ENCODE measurements at places on chromosomes 13 and 19.

DNA sequence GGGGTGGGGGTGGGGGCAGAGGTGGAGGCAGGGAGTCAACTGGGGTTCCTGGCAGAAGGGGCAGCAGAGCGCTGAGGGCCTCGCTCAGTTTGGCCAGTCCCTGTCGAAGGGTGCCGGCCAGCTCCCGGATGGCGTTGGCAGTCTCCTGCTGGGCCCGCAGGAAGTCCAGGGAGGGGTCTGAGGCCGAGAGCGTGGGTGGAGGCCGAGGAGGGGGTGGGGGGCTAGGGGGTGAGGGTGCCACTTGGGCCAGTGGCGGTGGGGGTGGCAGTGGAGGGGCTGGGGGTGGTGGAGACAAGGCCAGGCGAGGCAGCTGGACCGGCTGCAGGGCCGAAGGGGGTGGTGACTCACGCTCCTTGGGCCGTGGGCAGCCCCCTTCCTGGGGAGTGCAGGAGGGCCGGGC, 4.9 kb upstream of the IRF2BP1 start:
- DNase-seq: no peak

DNA sequence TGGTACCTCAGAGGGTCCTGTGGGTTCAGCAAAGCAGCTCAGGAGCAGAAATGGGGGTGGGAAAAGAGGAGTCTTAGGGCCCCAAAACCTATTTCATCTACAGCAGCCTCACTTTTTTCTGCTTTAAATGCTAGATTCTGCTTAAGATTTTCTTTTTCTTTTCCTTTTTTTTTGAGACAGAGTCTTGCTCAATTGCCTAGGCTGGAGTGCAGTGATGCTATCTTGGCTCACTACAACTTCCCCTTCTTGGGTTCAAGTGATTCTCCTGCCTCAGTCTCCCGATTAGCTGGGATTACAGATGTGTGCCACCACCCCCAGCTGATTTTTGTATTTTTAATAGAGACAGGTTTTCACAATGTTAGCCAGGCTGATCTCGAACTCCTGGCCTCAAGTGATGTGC, 30.7 kb upstream of the WDFY2 start:
- no peak for DNase-seq

- no peak for DNase-seq
Measured at GRCh38 chr13:51589793-51590192, 5.5 kb downstream of the WDFY2 start.

- DNase-seq: no peak
Measured at GRCh38 chr19:37309834-37310575, 60.9 kb upstream of the ZNF527 start.

DNA sequence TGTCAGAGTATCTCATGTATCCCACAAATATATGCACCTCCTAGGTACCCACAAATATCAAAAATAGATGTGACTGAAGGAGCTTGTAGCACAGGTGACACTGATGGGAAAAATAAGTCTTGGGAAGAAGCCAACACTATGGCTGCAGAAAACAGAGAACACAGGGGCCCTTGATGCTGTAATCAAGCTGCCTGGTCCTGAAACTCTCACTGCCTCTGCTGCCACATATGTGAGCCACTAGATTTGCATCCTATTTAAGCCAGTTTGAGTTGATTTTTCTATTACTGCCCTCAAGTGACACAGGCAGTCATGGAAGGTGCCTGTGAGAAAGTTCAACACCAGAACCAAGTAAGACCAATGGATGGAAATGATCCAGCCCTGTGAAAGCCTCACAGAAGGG, 720.8 kb downstream of the UQCRFS1 start:
- no peak for DNase-seq

GRCh38 chr19:43623889-43624670, 4.7 kb upstream of the ZNF428 start:
- DNase-seq: no peak

- DNase-seq: no peak
Measured at GRCh38 chr13:49678191-49678914, 12.9 kb downstream of the EBPL start.

DNA sequence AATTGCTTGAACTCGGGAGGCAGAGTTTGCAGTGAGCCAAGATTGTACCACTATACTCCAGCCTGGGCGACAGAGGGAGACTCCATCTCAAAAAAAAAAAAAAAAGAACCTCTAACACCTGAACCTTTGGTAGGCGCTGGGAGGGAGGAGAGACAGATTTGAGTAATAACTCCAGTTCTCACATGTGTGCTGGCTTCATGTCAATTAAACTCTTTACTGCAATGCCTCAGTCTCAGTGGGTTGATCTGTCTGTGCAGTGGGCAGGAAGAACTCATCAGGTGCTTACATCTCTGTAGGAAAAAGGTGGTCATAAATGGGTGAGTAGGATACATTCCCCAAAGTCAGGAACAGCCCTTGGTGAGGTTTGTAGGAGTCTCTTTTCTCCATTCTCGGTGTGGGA, 85.1 kb upstream of the ABCC4 start:
- no peak for DNase-seq

GRCh38 chr13:82220641-82221040, 1661.6 kb downstream of the SLITRK1 start:
- no peak for DNase-seq

DNA sequence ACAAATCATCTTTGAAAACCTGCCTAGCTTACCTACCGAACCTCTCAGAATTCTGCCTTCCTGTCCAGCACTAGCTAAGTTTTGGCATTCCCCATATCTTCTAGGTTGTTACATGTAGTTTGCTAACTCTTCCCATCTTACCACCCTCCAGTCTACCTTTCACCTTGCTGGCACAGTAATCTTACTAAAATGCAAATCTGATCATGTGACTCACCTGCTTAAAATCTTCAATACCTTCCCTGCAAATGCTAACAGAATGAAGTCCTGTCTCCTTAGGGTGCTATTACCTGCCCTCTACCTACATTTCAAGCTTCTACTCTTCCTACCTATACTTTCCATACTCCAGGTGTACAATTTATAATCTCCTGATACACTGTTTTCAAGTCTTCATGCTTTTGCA, 30.4 kb downstream of the INTS6 start:
- no peak for DNase-seq

GRCh38 chr19:39401070-39401548, 5.5 kb upstream of the ZFP36 start:
- no peak for DNase-seq
